ENCODE measurements at places on chromosomes 12 and 14.

- H3K4me3 ChIP-seq: no peak overlapping the region
- DNase-seq: no peak
- peaks cover 5% of the 10 kb centered on the region for H3K27me3 ChIP-seq
- H3K4me1 ChIP-seq: no peaks in the 10 kb centered on the region
- no peaks in the 10 kb centered on the region for H3K36me3 ChIP-seq
Observed at GRCh38 chr12:54624315-54625279, 10.1 kb downstream of the LACRT start.

- H3K36me3 ChIP-seq: no peaks in the 10 kb centered on the region
- no peak overlapping the region for H3K4me3 ChIP-seq
- no peaks in the 10 kb centered on the region for H3K27me3 ChIP-seq
- no peak for DNase-seq
Observed at GRCh38 chr14:68413509-68413908, 379.4 kb downstream of the ZFP36L1 start.

- H3K4me3 ChIP-seq: no peak overlapping the region
- no peaks in the 10 kb centered on the region for H3K27me3 ChIP-seq
- no peaks in the 10 kb centered on the region for H3K36me3 ChIP-seq
- no peak for DNase-seq
Observed at GRCh38 chr12:4161718-4162117, 111.8 kb upstream of the CCND2 start.

- no peak for DNase-seq
- peaks cover 17% of the 10 kb centered on the region for H3K4me1 ChIP-seq
- H3K4me3 ChIP-seq: no peak overlapping the region
- no peaks in the 10 kb centered on the region for H3K27me3 ChIP-seq
- no peak overlapping the region for H3K27ac ChIP-seq
Observed at GRCh38 chr14:69695322-69696203, 71.4 kb upstream of the SRSF5 start.

DNA sequence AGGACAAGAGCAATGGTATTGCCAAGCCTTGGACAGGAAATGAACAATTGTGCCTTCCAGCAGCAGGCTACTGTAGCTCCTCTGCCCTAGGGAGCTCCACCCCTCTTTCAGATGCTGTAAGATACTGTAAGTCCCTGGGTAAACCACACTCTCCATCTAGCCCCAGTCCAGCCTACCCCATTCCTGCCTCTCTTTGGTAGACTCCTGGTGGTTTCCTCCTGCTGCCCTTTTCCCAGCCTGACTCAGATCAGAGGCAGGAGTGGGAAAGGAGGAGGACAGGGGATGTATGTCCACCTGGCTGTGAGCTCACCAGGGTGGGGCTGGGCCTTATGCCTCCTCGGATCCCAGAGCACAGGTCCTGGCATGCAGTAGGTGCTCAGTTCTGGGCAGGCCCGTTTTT is 174.6 kb downstream of the ESRRB start:
- H3K27ac ChIP-seq: no peak overlapping the region
- no peak overlapping the region for H3K4me3 ChIP-seq
- H3K27me3 ChIP-seq: no peaks in the 10 kb centered on the region

All from osteoblast (primary cell).